ENCODE measurements at places on chromosomes 5 and 9.

- peak; percentile 17 for DNase-seq
Measured at GRCh38 chr5:88290801-88291200, 22.2 kb upstream of the TMEM161B start.

- no peak for DNase-seq
Measured at GRCh38 chr5:141050622-141051520, at the start of gene PCDHB1. Gene PCDHB1 (plus strand): TSS chr5:141051374. CDS start chr5:141051471, 97 bp downstream.

GRCh38 chr5:40165106-40165788 lies 514.5 kb upstream of the PTGER4 start:
- no peak for DNase-seq

GRCh38 chr5:34555699-34556508 lies 100.2 kb upstream of the RAI14 start:
- no peak for DNase-seq

DNA sequence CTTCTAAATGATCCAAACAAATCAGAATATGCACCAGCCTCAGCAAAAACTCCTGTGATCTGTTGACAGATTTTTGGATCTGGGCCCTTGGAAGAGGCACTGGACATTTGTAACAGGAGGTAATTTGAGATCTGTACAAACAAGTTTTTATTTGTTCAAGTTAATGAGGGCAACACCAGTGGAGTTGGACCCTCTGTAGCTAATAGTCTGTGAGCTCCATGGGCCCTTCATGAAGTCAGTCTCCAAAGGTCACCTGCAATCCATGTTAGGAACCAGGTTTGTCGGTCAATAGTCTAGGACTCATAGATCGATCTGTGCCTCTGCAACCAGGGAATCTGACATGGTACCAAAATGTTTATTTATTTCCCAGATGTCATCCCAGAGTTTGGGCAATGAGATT lies 40.9 kb downstream of the PAM start:
- no peak for DNase-seq

- no peak for DNase-seq
Measured at GRCh38 chr9:113536166-113536482, 72.6 kb downstream of the RGS3 start.

DNA sequence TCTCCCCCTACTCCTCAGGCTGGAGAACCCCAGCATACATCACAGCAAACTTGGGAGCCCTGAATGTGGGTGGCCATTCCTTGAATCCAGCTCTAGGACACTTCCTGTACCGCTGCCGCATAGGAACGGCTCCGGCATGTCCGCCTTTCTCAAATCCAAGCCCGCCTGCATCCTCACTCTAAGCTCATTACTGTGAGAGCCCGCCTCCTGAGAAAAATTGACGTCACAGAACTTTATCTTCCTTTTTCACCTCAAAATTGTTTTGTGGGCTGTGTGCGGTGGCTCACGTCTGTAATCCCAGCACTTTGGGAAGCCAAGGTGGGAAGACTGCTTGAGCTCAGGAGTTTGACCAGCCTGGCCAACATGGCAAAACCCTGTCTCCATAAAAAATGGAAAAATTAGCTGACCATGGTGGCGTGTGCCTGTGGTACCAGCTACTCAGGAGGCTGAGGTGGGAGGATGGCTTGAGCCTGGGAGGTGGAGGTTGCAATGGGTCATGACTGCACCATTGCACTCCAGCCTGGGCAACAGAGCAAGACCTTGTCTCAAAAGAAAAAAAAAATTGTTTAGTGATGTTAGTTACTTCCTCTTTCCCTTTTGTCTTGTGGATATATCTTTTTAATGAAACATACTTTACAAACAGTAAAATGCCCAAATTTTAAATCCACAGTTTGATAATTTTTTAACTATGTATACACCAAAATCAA lies 22.8 kb downstream of the RNF44 start:
- no peak for DNase-seq

DNA sequence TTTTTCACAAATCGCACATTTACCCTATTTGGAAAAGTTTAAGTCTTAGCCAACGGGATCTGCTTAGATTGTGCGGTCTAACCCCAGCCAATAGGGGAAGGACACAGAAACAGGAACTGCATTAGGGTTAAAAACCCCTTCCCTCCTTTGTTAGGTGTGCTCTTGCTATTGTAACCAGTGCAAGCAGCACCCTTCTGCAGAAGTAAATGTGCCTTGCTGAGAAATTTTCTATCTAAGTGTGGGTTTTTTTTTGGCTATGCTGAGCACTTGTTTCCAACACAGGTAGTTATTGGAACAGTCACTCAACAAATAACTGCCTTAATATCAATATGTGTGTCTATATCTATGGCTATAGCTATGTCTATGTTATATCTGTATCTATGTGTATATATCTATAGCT lies 190.0 kb downstream of the TRIM32 start:
- DNase-seq, result no peak

Data from fibroblast of skin of right quadriceps (primary cell).